ENCODE measurements at places on chromosomes 5 and 9. TPM values are rescaled to one million over a fixed set of nuclear protein-coding genes. Genes with fewer than 3 reads are reported as not detected.

The CEL gene
- 1.0 TPM for total RNA-seq

The PCDHB12 gene
- total RNA-seq: 3.7 TPM

- H3K4me1 ChIP-seq: no peaks in the 10 kb centered on the region
- no peak overlapping the region for H3K4me3 ChIP-seq
- DNase-seq: no peak
- H3K27ac ChIP-seq: no peak overlapping the region
- no peaks in the 10 kb centered on the region for H3K27me3 ChIP-seq
Measured at GRCh38 chr5:118327389-118327788, 661.0 kb downstream of the DTWD2 start.

DNA sequence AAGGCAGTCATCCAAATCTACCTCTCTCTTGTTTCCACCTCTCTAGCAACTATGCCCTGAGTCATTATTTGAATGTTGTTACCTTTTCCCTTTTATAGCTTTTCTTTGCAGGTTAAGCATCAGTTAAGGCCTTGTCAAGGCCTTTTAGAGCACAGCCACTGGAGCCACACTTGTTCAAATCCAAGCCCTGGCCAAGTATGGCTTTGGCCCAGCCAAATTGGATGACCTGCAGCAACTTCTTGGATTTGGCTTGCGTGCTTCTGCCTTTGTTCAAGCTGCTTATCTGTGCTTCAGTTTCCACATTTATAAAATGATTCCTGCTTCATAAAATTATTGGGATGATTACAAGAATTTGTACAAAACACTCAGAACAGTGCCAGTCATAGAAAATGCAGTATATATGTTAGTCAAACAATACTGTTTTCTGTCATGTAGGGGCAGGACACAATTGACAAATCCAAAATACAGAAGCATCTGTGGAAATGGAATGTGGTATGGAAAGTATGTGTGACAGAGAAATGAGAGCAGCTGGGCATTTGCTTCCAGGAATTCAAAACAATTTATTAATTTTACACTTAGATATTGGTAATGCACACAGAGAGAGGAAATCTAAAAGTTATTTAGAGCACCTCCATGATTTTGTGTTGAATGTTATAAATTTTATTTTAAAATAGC, 17.9 kb upstream of the RLN1 start:
- no peak for DNase-seq
- no peak overlapping the region for H3K4me3 ChIP-seq
- no peaks in the 10 kb centered on the region for H3K4me1 ChIP-seq
- no peaks in the 10 kb centered on the region for H3K27me3 ChIP-seq

DNA sequence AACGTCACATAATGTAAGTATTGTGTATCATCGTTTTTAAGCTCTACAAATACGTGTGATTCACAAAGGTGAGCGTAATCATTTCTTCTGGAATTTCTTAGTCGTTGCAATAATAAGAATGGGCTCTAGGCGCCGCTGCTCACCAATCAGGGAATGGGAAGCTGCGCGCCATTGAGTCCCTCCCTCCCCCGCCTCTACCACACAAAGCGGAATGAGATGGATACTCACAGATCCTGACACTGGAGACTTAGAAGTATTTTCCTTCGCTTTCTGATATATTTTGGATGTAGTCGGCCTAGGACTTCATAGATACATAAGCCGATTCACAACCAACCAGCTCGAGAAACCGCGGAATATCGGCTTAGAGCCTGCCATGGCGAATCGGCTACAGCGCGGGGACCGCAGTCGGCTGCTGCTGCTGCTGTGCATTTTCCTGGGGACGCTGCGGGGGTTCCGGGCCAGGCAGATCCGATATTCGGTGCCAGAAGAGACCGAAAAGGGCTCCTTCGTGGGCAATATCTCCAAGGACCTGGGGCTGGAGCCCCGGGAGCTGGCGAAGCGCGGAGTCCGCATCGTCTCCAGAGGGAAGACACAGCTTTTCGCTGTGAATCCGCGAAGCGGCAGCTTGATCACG, at the start of gene PCDHGA11:
Gene PCDHGA11, plus strand, starts transcription at position 197 of the 634 bp plus-strand sequence. Its CDS starts 177 bp downstream, at position 374.
- peaks cover 20% of the 10 kb centered on the region for H3K27me3 ChIP-seq
- peak within 1 kb of the TSS; percentile 62 for H3K4me3 ChIP-seq
- H3K36me3 ChIP-seq: no peaks in the 10 kb centered on the region
- peak; percentile 90 for DNase-seq

GRCh38 chr9:131657456-131657855, 82.4 kb downstream of the RAPGEF1 start:
- H3K27ac ChIP-seq: no peak overlapping the region
- peaks cover 44% of the 10 kb centered on the region for H3K4me1 ChIP-seq
- H3K27me3 ChIP-seq: no peaks in the 10 kb centered on the region
- no peaks in the 10 kb centered on the region for H3K36me3 ChIP-seq

- H3K36me3 ChIP-seq: no peaks in the 10 kb centered on the region
- no peaks in the 10 kb centered on the region for H3K27me3 ChIP-seq
- H3K4me1 ChIP-seq: no peaks in the 10 kb centered on the region
Measured at GRCh38 chr9:107620801-107621200, 131.2 kb upstream of the KLF4 start.

DNA sequence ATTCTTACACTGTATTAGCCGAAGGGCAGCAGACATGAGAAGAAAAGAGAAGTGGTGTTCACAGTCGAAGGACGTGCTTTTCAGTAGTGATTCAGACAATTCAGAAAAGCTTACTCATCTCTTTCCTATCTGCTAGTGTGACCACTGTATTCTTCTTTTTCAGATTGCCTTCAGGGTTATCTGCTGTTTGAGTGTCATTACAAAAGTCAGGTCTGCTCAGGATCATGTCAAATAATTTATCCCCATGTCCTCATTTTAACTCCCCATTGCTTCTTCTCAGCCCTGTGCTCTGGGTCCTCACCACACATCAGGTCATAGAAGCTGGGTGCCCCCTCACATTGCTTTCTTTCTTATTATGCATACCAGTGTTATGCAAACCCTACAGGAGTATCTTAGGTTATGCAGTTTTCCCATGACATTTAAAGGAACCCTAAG, 394.0 kb downstream of the CETN3 start:
- DNase-seq: peak; percentile 47
- H3K4me1 ChIP-seq: peaks cover 11% of the 10 kb centered on the region
- no peak overlapping the region for H3K4me3 ChIP-seq
- peak overlapping the region; percentile 28 for H3K27ac ChIP-seq

- H3K36me3 ChIP-seq: peaks cover 3% of the 10 kb centered on the region
- no peaks in the 10 kb centered on the region for H3K27me3 ChIP-seq
- no peak overlapping the region for H3K27ac ChIP-seq
- H3K4me3 ChIP-seq: no peak overlapping the region
- H3K4me1 ChIP-seq: peaks cover 4% of the 10 kb centered on the region
- DNase-seq: no peak
Measured at GRCh38 chr9:99852617-99853016, 30.9 kb downstream of the NR4A3 start.
